ENCODE measurements at places on chromosomes 16 and 17.

GRCh38 chr17:2250140-2251095 lies 53.2 kb downstream of the SMG6 start:
- DNase-seq, result no peak

- no peak for DNase-seq
Measured at GRCh38 chr17:43814714-43815113, 18.2 kb downstream of the MPP3 start.

DNA sequence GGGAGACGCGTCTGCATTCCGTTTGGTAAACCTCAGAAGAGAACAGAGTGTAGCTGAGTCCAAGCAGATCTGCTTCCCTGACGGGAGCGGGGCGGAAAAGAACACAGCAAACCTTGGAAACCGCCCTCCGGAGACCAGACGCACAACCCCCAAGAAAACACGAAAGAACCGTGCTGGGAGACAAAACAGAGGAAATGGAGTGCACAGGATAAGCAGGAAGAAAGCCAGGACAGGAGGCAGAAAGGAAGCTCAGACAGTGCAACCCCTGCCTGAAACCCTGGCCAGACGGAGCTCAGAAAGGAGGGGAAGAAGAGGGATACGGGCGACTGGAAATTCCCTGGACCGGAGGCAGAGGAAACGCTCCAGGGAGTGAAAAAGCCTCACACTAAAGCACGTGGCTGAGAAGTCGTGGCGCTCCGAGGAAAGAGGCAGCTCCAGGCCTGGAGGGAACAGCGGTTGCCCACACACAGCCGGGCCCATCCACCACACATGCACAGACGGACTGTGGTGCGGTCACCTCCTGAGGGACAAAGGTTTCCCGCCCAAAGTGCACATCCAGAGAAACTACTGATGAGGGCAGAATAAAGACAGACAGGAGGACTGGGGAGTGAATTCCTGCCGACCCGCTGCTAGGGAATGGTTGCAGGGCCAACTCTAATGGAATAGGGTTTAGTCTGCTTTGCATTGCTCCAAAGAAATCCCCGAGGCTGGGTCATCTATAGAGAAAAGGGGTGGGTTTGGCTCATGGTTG lies 10.2 kb downstream of the DPEP1 start:
- no peak for DNase-seq

DNA sequence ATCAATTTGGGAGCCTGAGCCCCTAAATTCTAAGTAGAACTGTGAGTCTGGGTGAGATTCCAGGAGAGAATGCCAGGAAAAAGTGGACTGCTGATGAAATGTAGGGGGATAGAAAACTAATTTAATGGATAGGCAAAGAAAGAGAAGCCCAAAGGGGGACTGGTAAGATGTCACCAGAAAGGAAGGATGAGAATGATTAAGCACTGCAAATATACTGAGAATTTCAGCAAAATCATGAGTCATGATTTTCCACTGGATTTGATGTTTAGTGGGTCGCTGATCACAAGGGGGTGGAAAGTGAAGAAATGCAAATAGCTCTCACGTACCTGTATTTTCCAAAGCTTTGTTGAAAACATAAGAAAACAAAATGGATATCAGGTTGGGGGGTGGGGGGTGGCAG lies 201.8 kb downstream of the SLC39A11 start:
- no peak for DNase-seq

DNA sequence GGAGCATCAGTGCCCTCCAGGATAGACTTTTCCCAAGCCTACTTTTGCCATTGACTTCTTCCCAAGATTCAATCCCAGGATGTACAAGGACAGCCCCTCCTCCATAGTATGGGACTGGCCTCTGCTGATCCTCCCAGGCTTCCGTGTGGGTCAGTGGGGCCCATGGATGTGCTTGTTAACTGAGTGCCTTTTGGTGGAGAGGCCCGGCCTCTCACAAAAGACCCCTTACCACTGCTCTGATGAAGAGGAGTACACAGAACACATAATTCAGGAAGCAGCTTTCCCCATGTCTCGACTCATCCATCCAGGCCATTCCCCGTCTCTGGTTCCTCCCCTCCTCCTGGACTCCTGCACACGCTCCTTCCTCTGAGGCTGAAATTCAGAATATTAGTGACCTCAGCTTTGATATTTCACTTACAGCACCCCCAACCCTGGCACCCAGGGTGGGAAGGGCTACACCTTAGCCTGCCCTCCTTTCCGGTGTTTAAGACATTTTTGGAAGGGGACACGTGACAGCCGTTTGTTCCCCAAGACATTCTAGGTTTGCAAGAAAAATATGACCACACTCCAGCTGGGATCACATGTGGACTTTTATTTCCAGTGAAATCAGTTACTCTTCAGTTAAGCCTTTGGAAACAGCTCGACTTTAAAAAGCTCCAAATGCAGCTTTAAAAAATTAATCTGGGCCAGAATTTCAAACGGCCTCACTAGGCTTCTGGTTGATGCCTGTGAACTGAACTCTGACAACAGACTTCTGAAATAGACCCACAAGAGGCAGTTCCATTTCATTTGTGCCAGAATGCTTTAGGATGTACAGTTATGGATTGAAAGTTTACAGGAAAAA lies 9.7 kb upstream of the CYLD start:
- no peak for DNase-seq

DNA sequence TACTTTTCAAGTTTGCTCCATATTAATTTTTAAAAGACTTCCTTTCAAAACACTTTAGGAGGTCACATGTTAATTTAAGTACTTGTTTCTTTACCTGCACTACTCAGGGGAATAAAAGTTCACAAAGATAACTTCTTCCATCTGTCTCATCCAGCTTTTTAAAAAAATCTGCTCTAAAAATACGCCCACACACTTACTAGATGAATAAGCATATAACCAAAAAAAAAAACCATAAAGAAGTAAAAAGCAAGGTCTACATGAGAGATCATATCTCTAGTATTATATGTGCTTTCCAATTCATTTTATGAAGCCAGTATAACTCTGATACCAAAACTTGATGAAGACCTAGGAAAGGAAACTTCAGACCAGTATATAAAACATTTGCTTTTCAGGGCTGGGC lies 17.2 kb downstream of the SKAP1 start:
- no peak for DNase-seq

DNA sequence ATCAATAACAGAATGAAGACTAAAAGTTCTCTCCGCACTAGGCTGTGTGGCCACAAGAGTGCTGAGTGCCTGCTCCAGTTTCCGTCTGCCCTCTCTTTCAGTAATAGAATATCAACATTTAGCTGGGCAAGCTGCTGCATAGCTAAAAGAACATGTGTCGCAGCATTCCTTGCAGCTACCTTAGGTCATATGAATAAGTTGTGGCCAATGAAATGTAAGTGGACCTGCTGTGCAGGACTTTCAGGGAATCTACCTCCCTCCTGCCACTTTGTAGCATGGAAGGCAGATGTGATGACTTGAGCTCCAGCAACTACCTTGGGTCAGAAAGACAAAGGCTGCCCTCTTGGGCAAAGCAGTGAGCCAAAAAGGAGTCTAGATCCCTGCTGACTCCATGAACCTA lies 25.4 kb downstream of the SLC39A11 start:
- DNase-seq, result no peak

DNA sequence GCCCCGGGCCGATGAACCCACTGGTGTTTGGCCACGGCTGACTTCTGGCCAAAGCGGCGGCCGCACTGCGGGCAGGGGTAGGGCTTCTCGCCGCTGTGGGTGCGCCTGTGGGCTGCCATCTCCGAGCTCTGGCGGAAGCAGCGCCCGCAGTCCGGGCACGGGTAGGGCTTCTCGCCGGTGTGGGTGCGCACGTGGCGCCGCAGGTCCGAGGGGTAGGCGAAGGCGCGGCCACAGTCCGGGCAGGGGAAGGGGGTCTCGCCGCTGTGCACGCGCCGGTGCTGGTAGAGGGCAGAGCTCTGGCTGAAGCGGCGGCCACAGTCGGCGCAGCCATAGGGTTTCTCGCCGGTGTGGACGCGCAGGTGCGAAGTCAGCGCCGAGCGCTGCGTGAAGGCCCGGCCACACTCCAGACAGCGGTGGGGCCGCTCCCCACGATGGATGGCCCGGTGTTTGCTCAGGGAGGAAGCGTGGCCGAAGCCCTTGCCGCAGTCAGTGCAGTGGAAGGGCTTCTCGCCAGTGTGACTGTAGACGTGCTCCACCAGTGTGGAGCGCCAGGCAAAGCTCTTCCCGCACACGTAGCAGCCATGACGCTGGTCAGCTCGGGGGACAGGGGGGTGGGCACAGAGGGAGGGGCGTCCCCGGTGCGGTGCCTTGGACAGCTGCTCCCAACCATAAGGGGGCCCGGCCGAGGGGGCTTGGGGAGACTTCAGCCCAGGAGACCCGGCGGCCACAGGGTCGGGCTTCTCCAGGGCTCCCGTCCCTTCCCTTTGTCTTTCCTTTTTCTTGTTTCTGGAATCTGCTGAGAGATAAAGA lies 2.7 kb downstream of the ZNF764 start:
- DNase-seq, result no peak

DNA sequence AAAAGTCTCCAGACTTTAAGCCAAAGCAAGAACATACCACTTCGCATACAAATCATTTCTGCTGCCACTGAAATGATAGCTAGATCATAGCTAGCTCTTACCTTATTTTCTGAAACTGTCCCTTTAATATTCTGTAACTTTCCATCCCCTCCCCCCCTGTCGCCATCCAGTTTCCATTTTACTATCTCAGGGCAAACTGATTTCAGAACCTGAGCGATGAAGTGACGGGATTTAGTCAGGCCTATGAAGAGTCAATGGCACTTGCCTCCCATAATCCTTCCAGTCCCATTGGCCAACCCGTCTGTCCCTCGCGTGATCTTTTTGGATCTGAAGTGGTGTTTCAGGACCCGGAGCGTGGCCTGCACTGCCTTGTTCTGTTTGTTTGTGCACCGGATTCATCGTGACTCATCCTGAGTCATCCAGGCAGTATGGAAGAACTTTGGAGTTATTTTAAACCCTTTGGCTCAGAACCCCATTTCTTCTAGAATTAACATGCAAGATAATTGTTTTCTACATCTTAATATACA lies 199.8 kb upstream of the CHMP6 start:
- DNase-seq, result no peak

DNA sequence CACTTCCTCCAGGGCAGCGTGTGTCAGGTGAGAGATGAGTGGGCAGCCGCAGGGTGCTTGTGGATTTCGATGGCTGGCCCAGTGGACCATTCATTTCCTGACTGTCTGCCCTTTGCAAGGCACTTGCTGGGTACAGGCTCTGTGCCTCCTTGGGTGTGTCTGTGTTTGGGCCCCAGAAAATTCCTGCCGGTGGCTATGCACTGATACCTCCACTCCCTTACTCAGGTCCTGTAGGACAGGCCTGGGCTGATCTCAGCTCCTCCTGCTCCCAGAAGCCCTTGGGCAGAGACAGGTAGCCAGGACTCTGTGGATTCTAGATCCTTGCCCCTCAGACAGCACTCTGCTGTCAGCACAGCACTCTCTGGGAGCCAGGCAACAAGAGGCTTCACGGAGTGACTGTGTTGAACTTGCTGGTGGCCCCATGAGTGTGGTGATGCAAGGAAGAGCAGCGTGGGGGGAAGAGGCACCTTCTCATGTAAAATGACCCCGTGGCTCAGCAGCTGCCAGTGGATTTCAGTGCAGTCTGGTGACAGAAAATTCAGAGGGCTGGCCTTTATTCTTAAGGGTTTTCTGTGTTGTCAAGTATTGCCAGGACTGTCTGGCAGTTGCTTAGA lies 29.0 kb downstream of the PGS1 start:
- DNase-seq, result no peak

DNA sequence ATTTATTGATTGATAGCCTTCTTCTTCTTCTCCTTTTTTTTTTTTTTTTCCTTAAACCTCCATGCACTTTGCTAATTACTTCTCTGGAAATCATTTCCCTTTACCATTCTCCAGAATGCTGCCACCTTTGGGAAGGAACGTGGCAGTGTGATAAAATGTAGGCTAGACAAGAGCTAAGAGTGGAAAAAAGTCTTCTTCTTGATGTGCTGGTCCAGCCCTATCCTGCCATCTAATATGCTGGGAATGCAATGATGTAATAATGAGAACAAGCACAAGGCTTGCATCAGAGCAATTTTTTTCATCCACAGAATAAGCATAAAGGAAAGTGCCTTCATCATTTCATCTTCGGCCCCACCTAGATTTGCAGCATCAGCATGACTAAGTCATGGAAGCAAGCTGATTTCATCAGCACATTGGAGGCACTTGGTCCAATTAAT lies 128.7 kb upstream of the ZFHX3 start:
- DNase-seq, result no peak

DNA sequence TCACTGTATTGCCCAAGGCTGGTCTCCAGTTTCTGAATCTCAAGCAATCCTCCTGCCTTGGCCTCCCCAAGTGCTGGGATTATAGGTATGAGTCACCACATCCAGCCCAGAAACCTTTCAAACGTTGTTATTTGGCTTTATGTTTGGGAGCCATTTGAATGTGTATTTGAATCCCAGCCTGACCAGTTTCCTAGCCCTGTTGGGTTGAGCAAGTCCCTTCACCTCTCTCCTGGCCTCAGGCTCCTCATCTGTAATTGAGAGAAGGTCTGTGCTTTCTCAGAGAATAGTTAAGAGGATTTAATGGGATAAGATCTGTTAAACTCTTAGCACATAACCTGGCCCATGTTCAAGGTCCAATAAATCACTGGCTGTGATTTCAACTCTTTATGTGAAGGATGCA lies 385.8 kb upstream of the RBFOX1 start:
- DNase-seq, result no peak

DNA sequence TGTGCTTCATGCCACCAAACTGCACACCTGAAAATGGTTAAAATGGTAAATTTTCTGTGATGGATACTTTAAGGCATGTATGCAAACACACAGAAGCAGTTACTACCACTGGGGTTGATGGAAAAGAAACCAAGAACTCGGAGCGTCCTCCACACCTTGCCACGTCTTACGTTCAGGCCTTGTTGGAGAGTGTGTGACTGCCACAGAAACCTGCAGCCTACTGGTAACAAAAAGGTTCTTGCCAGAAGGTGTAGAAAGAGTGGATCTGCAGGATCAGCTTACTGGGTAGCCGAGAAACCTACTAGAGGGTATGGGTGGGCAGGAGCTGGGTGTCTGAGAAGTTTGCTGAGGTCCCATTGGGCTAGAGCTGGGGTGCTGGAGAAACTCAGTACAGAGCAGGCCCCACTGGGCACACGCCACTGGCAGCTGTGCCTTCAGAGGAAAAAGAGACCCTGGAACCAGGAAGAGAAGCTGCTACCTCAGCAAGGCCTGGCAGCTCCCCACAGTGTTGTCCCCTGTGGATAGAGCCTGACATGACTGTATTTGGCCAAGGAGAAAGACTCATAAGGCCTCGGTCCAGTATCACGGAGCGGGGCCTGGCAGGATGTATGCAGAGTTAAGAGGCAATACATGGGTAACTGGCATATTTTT lies 204.6 kb downstream of the SEC14L1 start:
- DNase-seq, result no peak

Measured in midbrain (tissue), 1 donor.